ENCODE measurements at places on chromosomes 12 and 14. TPM values are rescaled to one million over a fixed set of nuclear protein-coding genes. Genes with fewer than 3 reads are reported as not detected.

SRGAP1 gene
- total RNA-seq, result 12.2 TPM

IGF1 gene
- not detected for total RNA-seq

PLEKHH1 gene
- total RNA-seq, result 3.1 TPM

ACOT6 gene
- not detected for total RNA-seq

REC8 gene
- total RNA-seq, result 3.3 TPM

PPM1H gene
- total RNA-seq, result 6.2 TPM

ARHGAP5 gene
- total RNA-seq, result 38.9 TPM

VPS33A gene
- total RNA-seq, result 18.5 TPM

TTC9 gene
- total RNA-seq, result 3.8 TPM

HOXC4 gene
- total RNA-seq, result 3.1 TPM

VRTN gene
- 0.02 TPM for total RNA-seq

LRP6 gene
- 15.0 TPM for total RNA-seq

PZP gene
- not detected for total RNA-seq

HOTAIR gene
- total RNA-seq, result 0.29 TPM

PPP2R5E gene
- total RNA-seq, result 23.7 TPM

PALS1 gene
- 13.2 TPM for total RNA-seq

GXYLT1 gene
- 11.2 TPM for total RNA-seq

DAO gene
- total RNA-seq, result not detected

PCED1B gene
- 13.8 TPM for total RNA-seq

SERPINA6 gene
- total RNA-seq, result 2.0 TPM

APAF1 gene
- total RNA-seq, result 14.0 TPM

TRHDE gene
- total RNA-seq, result 0.14 TPM

CELA1 gene
- total RNA-seq, result not detected

BIN2 gene
- 0.08 TPM for total RNA-seq

LBHD2 gene
- not detected for total RNA-seq

KLRB1 gene
- total RNA-seq, result not detected

KLHDC1 gene
- total RNA-seq, result 0.09 TPM

IAPP gene
- not detected for total RNA-seq

RNU4-1 gene
- total RNA-seq, result not detected

RNASE11 gene
- total RNA-seq, result not detected

REM2 gene
- 0.34 TPM for total RNA-seq

SERPINA12 gene
- not detected for total RNA-seq

ACVRL1 gene
- 0.18 TPM for total RNA-seq

SNRPF gene
- 121 TPM for total RNA-seq

SRSF9 gene
- 215 TPM for total RNA-seq

KRT72 gene
- not detected for total RNA-seq

KERA gene
- not detected for total RNA-seq

LTB4R2 gene
- 3.6 TPM for total RNA-seq

ESPL1 gene
- total RNA-seq, result 18.2 TPM

DYNC1H1 gene
- 180 TPM for total RNA-seq

CMA1 gene
- total RNA-seq, result not detected

EMP1 gene
- 235 TPM for total RNA-seq

MYBPC1 gene
- total RNA-seq, result 0.07 TPM

EPYC gene
- total RNA-seq, result not detected

UNC79 gene
- total RNA-seq, result 0.01 TPM

All from A549 treated with AZD2906 at 1 μM for 4 hours (cell line).